ENCODE measurements at places on chromosomes 1 and 21. TPM values are rescaled to one million over a fixed set of nuclear protein-coding genes. Genes with fewer than 3 reads are reported as not detected.

Gene RGS18
- 7.3 TPM for total RNA-seq

GRCh38 chr1:207333009-207333600 lies 11.6 kb downstream of the CD55 start:
- no peak for DNase-seq

DNA sequence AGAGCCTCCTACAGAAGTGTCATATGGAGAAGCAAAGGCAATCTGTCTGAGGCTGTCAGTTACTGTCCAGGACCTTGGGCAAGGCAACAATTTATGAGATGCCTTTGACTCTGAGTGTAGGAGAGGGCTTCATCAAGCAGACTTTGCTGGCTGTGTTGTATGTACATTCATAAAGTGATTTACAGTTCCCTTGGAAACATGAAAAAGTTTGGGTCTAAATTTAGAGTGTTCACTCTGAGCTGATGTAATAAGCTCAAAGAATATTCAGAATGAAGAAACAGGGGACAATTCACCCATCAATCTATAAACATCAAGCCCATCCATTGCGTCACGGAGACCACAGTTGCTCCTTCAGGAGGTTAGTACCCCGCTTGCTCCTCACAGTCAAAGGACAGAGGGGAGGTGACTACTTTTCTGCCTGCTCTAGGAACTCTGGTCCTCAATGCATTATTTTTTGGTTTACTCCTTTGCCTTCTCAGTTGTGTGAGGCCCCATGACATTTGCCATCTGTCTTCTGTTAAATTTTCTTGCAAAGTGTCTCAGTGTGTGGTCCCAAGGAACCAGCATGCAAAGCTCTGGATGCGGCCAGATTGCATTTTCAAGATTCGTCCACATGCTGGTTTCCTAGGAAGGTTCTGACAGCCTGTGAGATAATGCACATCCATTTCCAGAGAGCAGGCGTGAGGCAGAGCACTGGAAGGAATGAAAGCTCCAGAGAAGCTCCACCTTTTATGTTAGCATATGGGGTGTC lies 241.1 kb upstream of the KIAA0040 start:
- no peak for DNase-seq

- DNase-seq = no peak
Observed at GRCh38 chr1:9291914-9292360, 757 bp upstream of the SPSB1 start.

- no peak for DNase-seq
Observed at GRCh38 chr1:113811156-113811887, 954 bp downstream of the RSBN1 start.

DNA sequence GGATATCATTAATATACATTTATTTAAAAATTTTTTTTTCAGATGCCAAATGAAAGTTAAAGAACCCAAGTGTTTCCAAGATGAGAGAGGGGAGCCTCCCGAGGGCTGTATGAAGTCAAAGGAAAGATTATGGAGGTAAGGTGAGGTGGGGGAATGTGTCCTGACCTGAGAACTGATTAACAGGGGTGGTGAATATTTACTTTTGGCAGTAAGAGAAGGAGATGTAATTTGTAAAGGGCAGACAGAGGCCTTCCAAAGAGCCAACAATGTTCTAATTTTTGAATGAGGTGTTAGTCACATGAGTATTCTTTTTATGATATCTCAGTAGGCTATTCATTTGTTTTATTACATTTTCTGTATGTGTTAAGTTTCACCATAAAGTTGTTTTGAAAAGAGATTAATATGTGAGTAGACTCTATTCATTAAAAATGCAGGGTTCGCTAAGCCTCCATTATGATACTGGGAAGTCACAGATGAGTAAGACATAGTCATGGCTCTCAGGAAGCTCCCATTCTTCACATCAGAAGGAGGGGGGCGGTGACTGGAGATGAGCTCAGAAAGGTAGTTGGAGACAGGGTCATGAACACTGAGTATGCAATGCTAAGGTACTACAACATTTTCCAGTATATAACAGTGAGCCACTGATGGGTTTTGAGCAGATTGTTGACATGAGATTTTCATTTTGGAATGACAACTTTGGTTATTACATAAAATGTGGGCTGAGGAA lies 62.4 kb upstream of the TNFSF18 start:
- DNase-seq = no peak

All from mesenteric fat pad (tissue), 1 donor.